Stimulated activated memory B cell treated with anti-CD40 and anti-IgM and Interleukin-4, amounts not matched to agents 10 μg/mL and 1 μg/mL and 100 μg/mL, for 72 hours (primary cell): ENCODE measurements at places on chromosomes 13 and 19.

DNA sequence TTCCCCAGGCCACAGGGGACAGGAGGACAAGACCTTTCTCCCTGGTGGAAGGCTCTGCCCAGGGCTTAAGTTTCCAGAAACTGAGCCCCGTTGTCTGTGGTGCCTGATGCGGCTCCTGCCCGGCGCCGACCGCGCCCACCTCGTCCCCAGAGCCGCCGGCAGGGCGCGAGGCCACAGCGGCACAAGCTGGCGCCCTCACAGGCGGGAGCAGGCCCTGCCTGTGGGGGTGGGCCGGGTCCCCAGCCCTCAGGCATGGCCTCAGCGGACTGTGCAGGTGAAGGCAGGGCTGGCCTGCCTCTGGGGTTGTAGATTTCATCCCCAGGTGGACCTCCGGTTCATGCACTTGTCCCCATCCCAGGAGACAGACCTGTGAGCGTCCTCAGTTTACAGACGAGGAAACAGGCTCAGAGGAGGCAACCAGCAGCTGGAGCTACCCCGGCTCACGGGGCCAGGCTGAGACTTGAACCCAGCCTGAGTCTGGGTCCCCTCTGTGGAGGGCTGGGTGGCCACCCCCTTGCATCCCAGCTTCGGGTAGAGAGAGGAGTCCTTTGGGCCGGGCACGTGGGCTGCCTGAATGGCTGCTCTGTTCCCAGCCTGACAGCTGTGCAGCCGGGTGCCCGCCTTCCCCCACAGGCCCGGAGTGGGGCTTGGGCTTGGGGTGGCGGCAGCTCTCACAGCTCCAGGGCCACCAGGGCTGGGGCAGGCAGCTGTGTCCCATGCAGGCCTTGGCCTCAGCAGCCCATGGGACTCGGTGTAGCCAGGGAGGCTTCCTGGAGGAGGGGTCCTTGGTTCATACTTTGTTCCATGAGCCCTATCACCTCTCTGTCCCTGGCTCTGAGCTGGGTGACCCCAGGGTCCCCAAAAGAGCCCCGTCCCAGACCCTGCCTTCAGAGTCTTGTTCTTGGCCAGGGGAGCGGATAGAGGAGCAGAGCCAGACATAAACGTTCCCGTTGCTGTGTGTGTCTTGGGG lies 26.8 kb downstream of the PIAS4 start:
- no peaks in the 10 kb centered on the region for H3K4me1 ChIP-seq
- no peak for ATAC-seq
- H3K27ac ChIP-seq = no peak overlapping the region
- H3K27me3 ChIP-seq = no peaks in the 10 kb centered on the region
- no peak overlapping the region for H3K4me3 ChIP-seq

DNA sequence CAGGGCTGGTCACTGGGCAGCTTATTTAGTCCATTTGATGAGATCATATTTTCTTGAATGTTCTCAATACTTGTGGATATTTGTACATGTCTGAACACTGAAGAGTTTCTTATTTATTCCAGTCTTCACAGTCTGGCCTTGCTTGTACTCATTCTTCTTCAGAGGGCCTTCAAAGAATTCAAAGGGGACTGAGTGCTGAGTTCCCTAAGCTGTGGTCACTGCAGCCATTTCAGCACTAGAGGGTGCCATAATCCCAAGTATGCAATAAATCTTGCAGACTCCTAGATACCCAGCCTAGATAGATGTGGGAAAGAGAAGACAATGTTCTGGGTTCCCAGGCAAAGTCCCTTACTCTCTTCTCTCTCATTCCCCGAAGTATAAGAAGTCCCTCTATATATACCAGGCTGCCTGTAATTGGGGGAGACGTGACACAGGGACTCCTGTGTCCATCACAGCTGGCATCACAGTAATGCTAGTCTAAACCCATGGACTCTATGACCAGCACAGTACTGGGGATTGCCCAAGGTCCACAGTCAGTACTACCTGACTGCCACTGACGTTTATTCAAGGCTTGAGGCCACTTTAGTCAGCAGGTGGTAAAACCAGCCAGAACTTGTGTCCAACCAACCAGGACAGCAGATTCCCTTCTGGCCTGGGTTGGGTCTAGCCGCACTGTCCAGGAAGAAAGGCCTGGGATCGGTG lies 8.9 kb upstream of the VN1R1 start:
- H3K4me3 ChIP-seq = no peak overlapping the region
- ATAC-seq = no peak
- no peak overlapping the region for H3K27ac ChIP-seq

GRCh38 chr13:111342721-111343120 lies 22.3 kb downstream of the TEX29 start:
- H3K4me3 ChIP-seq = no peak overlapping the region
- no peak for ATAC-seq
- H3K27me3 ChIP-seq = no peaks in the 10 kb centered on the region
- peaks cover 28% of the 10 kb centered on the region for H3K36me3 ChIP-seq
- no peaks in the 10 kb centered on the region for H3K4me1 ChIP-seq

DNA sequence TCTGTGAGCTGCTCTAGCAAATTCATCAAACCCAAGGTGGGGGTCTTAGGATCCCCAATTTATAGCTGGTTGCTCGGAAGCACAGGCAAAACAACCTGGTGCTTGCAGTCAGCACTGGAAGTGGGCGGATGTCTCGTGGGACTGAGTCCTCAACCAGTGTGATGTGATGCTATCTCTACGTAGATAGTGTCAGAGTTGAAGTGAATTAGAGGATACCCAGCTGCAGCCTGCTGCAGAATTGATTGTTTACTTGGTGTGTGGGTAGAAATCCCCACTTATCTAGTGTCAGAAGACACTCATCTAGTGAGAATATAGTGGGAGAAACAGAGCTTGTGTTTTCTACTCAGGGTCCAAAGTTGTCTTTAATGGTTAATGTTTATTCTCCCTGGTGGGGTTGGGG lies 63.3 kb downstream of the CBY2 start:
- no peaks in the 10 kb centered on the region for H3K4me1 ChIP-seq
- H3K36me3 ChIP-seq = no peaks in the 10 kb centered on the region
- no peak for ATAC-seq
- peaks cover 9% of the 10 kb centered on the region for H3K27me3 ChIP-seq
- no peak overlapping the region for H3K4me3 ChIP-seq
- no peak overlapping the region for H3K27ac ChIP-seq

- H3K27me3 ChIP-seq = no peaks in the 10 kb centered on the region
- no peaks in the 10 kb centered on the region for H3K4me1 ChIP-seq
- H3K36me3 ChIP-seq = peaks cover 16% of the 10 kb centered on the region
- H3K27ac ChIP-seq = no peak overlapping the region
These were observed 5.9 kb upstream of the ZNF254 start for GRCh38 chr19:24081056-24081455.

- no peak for ATAC-seq
- H3K4me3 ChIP-seq = no peak overlapping the region
- H3K27ac ChIP-seq = no peak overlapping the region
- peaks cover 47% of the 10 kb centered on the region for H3K27me3 ChIP-seq
- no peaks in the 10 kb centered on the region for H3K4me1 ChIP-seq
These were observed 7.0 kb upstream of the MYH14 start for GRCh38 chr19:50196322-50196932.

- peaks cover 37% of the 10 kb centered on the region for H3K4me1 ChIP-seq
- no peak overlapping the region for H3K4me3 ChIP-seq
- ATAC-seq = no peak
- H3K27ac ChIP-seq = no peak overlapping the region
- peaks cover 51% of the 10 kb centered on the region for H3K36me3 ChIP-seq
These were observed 55.2 kb downstream of the SLC7A1 start for GRCh38 chr13:29540334-29540733.

GRCh38 chr13:90630716-90631115 lies 716.8 kb upstream of the MIR17HG start:
- ATAC-seq = no peak
- H3K4me3 ChIP-seq = no peak overlapping the region
- no peak overlapping the region for H3K27ac ChIP-seq
- no peaks in the 10 kb centered on the region for H3K4me1 ChIP-seq

- peak overlapping the region; percentile 62 for H3K27ac ChIP-seq
- peak overlapping the region; percentile 37 for H3K4me3 ChIP-seq
- no peaks in the 10 kb centered on the region for H3K36me3 ChIP-seq
These were observed 7.0 kb downstream of the PLVAP start for GRCh38 chr19:17370026-17370587.

DNA sequence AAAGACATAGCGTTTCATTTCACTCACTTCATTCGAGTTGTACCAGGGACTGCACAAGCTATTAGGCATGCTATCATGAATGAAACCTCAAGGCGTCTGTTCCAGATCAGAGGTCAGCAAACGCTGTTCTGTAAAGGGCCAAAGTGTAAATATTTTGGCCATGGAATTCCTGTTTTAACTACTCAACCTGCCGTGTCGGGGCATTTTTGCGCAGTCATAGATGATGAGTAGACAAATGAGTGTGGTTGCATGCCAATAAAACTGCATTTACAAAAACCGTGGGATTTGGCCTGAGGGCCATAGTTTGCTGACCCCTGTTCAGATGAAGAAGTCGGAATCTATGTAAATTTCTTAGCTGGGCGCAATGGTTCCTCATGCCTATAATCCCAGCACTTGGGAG lies 6.5 kb downstream of the INSR start:
- no peak for ATAC-seq
- H3K4me3 ChIP-seq = no peak overlapping the region
- no peak overlapping the region for H3K27ac ChIP-seq
- H3K36me3 ChIP-seq = no peaks in the 10 kb centered on the region
- H3K4me1 ChIP-seq = peaks cover 35% of the 10 kb centered on the region

DNA sequence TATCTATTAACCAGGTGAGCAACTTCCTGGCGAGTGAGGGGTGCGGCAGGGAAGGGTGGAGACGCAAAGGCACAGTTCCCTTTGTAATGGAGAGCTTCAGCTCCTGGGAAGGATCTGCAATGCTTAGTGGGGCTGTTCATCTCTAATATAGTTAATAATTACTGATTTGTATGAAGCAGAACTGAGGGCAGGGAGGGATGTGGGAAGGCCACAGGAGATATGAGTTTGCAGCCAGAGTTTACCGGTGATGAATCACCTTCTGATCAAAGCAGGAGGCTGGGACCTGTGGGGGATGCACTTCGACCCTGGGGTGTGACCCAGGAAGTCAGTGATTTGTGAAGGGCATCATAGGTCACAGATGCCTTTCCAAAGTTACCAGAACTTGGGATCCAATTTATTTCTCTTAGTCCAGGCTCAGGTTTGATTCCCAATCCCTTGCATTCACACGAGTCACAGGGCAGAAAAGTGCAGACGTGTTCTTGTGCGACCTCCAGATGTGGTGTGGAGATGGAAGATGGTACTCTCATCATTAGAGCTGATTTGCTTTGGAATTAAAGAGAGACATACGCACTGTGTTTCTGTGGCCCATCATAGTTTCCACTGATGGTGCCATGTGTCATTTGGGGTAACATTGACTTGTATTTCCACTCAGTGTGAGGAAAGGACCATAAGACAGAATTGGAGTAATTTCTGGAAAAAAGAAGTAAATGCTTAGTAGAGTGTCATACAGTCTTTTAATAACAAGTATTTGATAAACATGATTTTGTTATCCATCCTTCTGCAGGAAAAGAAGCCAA lies 55.0 kb downstream of the LRCH1 start:
- peaks cover 57% of the 10 kb centered on the region for H3K4me1 ChIP-seq
- H3K36me3 ChIP-seq = no peaks in the 10 kb centered on the region
- no peak overlapping the region for H3K4me3 ChIP-seq
- H3K27ac ChIP-seq = peak overlapping the region; percentile 92

GRCh38 chr19:9183000-9183399 lies 4.2 kb downstream of the OR7D2 start:
- H3K27me3 ChIP-seq = no peaks in the 10 kb centered on the region
- no peak overlapping the region for H3K27ac ChIP-seq
- no peak for ATAC-seq
- H3K36me3 ChIP-seq = no peaks in the 10 kb centered on the region
- no peaks in the 10 kb centered on the region for H3K4me1 ChIP-seq

DNA sequence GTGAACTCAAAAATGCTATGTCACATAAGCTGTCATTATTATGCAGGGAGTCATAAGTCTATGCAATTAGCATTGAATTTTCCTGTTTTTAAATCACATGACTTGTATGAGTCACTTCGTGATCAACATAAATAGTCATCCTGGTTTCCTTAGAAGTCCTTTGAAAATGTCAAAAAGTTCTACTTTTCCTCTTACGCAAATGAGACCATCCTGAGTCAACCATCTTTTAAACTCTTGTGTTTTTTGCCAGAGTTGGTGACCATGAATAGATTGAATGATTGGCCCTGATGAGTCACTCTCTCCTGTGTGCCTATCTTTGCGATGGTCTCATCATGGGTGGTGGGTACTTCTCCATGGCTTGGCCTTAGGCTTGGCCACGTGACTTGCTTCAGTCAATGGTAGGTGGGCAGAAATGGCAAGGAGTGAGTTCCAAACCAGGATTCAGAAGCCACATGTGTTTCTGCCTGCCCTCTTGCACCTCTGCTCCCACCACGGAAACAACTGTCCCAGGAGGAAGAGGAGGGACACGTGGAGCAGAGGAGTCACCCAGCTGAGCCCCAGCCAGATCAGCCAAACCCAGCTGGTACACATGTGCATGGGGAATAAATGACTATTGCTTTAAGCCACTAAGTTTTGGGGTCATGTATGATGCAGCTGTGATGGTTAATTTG lies 123.5 kb upstream of the CACNA1A start:
- no peak overlapping the region for H3K4me3 ChIP-seq
- H3K36me3 ChIP-seq = no peaks in the 10 kb centered on the region
- peaks cover 43% of the 10 kb centered on the region for H3K27me3 ChIP-seq
- no peak for ATAC-seq
- peaks cover 6% of the 10 kb centered on the region for H3K4me1 ChIP-seq

- no peaks in the 10 kb centered on the region for H3K27me3 ChIP-seq
- H3K36me3 ChIP-seq = no peaks in the 10 kb centered on the region
- H3K27ac ChIP-seq = no peak overlapping the region
These were observed 886.6 kb downstream of the DIAPH3 start for GRCh38 chr13:59277106-59277505.

DNA sequence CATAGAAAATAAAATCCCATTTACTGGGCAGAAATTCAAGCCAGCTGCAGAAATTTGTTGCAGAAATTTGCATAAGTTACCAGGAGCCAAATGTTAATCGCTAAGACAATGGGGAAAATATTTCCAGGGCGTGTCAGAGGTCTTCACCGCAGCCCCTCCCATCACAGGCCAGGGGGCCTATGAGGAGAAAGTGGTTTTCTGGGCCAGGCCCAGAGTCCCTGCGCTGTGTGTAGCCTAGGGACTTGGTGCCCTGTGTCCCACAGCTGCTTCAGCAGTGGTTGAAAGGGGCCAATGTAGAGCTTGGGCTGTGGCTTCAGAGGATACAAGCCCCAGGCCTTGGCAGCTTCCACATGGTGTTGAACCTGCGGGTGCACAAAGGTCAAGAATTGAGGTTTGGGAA lies 278.9 kb upstream of the PCDH9 start:
- no peak for ATAC-seq
- H3K27me3 ChIP-seq = no peaks in the 10 kb centered on the region
- H3K27ac ChIP-seq = no peak overlapping the region
- H3K36me3 ChIP-seq = no peaks in the 10 kb centered on the region
- no peaks in the 10 kb centered on the region for H3K4me1 ChIP-seq
- H3K4me3 ChIP-seq = no peak overlapping the region
